ENCODE measurements at places on chromosomes 6 and 20. TPM values are rescaled to one million over a fixed set of nuclear protein-coding genes. Genes with fewer than 3 reads are reported as not detected.
A peak's percentile ranks its signal among the peaks of the same experiment; 100 is the strongest.

The TMEM244 gene
- 0.28 TPM for total RNA-seq

The MRAP2 gene
- under 0.01 TPM for total RNA-seq

The CFAP206 gene
- 0.28 TPM for total RNA-seq

The ADTRP gene
- total RNA-seq, result 0.83 TPM

GRCh38 chr6:106882601-106883518 is 91.7 kb downstream of the CD24 start:
- H3K27me3 ChIP-seq, result no peaks in the 10 kb centered on the region
- DNase-seq, result no peak
- no peak overlapping the region for H3K4me3 ChIP-seq

DNA sequence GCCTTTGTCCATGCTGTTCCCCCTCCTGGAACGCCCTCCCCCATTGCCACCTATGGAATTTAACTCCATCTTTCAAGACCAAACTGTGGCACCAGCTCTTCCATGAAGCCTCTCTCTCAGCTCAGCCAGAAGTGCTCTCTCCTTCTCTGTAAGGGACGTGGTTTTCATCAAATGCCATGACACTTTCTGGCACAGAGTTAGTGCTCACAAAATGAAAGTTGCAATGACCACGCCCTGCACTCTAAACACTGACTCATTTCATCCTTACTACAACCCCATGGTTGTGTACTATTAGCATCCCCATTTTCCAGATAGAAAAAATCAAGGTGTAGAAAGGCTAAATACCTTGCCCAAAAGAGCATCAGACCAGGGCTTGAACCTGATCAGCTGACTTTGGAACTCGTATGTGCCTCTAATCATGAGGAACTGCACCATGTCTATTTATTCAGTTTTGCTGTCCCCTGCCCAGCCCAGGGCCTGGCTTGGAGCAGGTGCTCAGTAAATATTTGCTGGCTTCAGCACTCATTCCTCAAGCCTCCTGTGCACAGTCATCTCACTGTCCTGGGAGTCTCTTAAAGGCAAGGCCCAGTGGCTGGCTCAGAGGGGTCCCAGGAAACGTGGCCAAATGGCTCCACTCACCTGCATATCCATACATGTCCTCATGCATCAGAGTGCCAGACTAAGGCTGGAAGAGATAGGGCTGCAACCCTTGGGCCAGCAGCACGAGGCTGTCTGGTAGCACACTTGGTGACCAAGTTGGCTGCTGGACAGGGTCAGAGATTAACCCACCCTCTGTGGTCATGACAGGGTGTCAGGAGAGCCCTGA is 77.9 kb downstream of the MRPL14 start:
- DNase-seq, result peak; percentile 62
- H3K4me3 ChIP-seq, result no peak overlapping the region
- peak overlapping the region; percentile 29 for H3K27ac ChIP-seq

DNA sequence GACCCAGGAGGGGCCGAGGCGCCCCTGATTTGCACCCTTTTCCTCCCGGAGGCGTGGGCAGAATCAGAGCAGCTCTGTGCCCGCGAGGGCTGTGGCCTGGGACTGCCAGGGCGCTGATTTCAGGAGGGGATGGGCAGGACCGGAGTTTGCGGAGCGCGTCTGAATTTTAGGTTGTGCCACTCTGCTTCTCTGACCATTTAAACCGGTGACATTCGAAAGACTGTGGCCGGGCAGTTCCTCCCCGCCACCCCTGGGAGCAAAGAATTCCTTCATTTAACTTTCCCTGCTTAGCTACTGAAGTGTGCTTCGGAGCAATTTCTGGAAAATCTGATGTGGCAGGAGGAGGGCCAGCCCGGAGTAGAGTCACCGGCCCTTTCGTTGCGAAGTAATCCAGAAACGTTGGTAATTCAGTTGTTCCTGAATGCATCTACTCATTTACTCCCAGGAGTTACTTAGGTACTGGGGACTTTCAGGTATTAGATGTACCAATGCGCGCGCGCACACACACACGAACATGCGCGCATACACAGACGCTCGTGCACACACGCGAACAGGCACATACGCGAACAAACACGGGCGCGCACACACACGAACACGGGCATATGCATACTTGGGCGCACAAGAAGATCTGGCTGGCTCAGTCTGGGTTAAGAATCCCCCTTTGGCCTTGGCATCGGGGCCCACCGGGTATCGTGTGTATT is 568 bp downstream of the CCDC170 start:
- DNase-seq, result peak; percentile 41
- no peaks in the 10 kb centered on the region for H3K36me3 ChIP-seq
- peaks cover 6% of the 10 kb centered on the region for H3K4me1 ChIP-seq
- no peaks in the 10 kb centered on the region for H3K27me3 ChIP-seq
- H3K4me3 ChIP-seq, result peak overlapping the region; percentile 54
- H3K27ac ChIP-seq, result peak overlapping the region; percentile 80

GRCh38 chr20:58870293-58871014 is 17.9 kb downstream of the GNAS start:
- H3K27me3 ChIP-seq, result peaks cover 19% of the 10 kb centered on the region
- no peaks in the 10 kb centered on the region for H3K36me3 ChIP-seq
- H3K4me3 ChIP-seq, result no peak overlapping the region
- peak; percentile 47 for DNase-seq
- no peak overlapping the region for H3K27ac ChIP-seq

DNA sequence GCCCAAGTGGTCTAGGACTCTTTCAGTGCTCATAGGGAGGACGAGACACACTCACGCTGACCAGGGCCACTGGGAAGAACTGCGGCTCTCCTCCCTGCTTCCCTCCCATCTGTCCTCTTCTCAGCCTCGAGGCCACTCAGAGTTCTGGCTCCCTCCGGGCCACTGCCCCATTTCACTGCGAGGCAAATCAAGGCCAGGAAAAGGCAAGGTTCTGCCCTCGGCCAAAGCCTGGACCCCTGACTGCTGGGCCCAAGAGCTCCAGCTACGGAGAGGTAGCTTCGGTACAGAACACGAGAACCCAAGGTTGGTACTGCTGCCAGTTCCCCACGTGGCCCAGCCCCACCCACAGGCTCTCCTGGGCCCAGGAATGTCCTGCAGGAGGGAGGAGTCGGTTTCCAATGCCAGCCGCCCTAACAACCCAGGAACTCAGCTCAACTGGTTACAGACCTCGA is 14.7 kb downstream of the PI16 start:
- no peaks in the 10 kb centered on the region for H3K27me3 ChIP-seq
- no peak overlapping the region for H3K4me3 ChIP-seq
- no peak overlapping the region for H3K27ac ChIP-seq
- H3K4me1 ChIP-seq, result no peaks in the 10 kb centered on the region
- peaks cover 72% of the 10 kb centered on the region for H3K36me3 ChIP-seq

- H3K4me1 ChIP-seq, result peaks cover 25% of the 10 kb centered on the region
- no peak for DNase-seq
- no peak overlapping the region for H3K4me3 ChIP-seq
- H3K27ac ChIP-seq, result peak overlapping the region; percentile 9
- H3K36me3 ChIP-seq, result no peaks in the 10 kb centered on the region
- H3K27me3 ChIP-seq, result no peaks in the 10 kb centered on the region
Observed at GRCh38 chr20:51337126-51337805, 205.3 kb downstream of the NFATC2 start.

- no peaks in the 10 kb centered on the region for H3K4me1 ChIP-seq
- H3K27ac ChIP-seq, result no peak overlapping the region
- H3K36me3 ChIP-seq, result no peaks in the 10 kb centered on the region
- peak; percentile 13 for DNase-seq
- no peaks in the 10 kb centered on the region for H3K27me3 ChIP-seq
Observed at GRCh38 chr6:122180132-122180531, 219.3 kb upstream of the HSF2 start.

DNA sequence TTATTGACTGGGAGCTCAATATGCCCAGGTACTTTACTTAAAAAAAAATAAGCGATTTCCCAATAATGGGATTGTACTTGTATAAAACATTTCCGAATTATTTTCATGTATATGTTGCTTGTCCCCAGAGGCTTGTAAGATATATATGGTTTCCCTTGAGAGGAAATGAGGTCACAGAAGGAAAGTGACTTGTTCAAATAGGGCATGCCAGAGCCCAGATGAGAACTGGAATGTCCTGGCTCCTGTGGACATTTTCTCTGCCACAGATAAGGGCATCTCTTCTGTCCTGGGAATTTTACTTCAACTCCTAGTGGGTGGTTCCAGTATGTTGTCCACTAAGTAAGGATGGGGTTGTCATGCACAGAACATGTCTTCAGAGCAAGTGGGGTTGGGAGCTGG is 63.0 kb downstream of the LYRM2 start:
- H3K4me3 ChIP-seq, result no peak overlapping the region
- H3K36me3 ChIP-seq, result no peaks in the 10 kb centered on the region
- no peak overlapping the region for H3K27ac ChIP-seq
- H3K27me3 ChIP-seq, result peaks cover 3% of the 10 kb centered on the region
- H3K4me1 ChIP-seq, result no peaks in the 10 kb centered on the region

GRCh38 chr6:123332070-123332469 is 304.7 kb downstream of the TRDN start:
- no peak overlapping the region for H3K4me3 ChIP-seq
- H3K4me1 ChIP-seq, result no peaks in the 10 kb centered on the region
- no peaks in the 10 kb centered on the region for H3K36me3 ChIP-seq
- H3K27me3 ChIP-seq, result no peaks in the 10 kb centered on the region

- no peaks in the 10 kb centered on the region for H3K27me3 ChIP-seq
- no peak overlapping the region for H3K4me3 ChIP-seq
- DNase-seq, result no peak
- no peaks in the 10 kb centered on the region for H3K36me3 ChIP-seq
Observed at GRCh38 chr6:47633141-47633540, 65.2 kb upstream of the ADGRF4 start.

- H3K36me3 ChIP-seq, result no peaks in the 10 kb centered on the region
- H3K4me1 ChIP-seq, result peaks cover 6% of the 10 kb centered on the region
- no peak overlapping the region for H3K4me3 ChIP-seq
- H3K27me3 ChIP-seq, result no peaks in the 10 kb centered on the region
Observed at GRCh38 chr6:137808191-137808590, 58.9 kb upstream of the TNFAIP3 start.

GRCh38 chr6:27279513-27280063 is 32.1 kb downstream of the PRSS16 start:
- H3K27ac ChIP-seq, result no peak overlapping the region
- H3K36me3 ChIP-seq, result no peaks in the 10 kb centered on the region
- H3K27me3 ChIP-seq, result peaks cover 25% of the 10 kb centered on the region
- H3K4me3 ChIP-seq, result peak overlapping the region; percentile 27
- no peaks in the 10 kb centered on the region for H3K4me1 ChIP-seq

DNA sequence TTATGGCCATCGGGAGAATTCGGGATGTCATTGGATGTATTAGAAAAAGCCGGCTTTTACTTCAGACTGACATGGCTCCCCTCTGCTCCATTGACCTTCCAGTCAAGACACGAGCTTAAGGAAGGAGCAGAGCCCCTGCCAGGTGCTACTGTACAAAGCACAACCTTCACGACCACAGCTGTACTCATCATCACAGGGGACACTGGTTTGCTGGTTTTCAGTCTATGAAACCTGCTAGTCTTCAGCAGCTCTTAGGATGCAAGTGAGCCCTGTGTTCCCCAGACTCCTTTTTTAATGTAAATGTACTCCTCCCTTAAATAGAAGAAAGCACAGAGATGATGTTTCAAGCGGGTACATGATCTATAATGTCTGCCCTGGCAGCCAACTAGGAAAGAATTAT is 1.9 kb upstream of the TRAPPC3L start:
- no peak overlapping the region for H3K27ac ChIP-seq
- H3K4me1 ChIP-seq, result no peaks in the 10 kb centered on the region
- H3K36me3 ChIP-seq, result no peaks in the 10 kb centered on the region
- no peak overlapping the region for H3K4me3 ChIP-seq
- DNase-seq, result no peak
- no peaks in the 10 kb centered on the region for H3K27me3 ChIP-seq

GRCh38 chr6:125212377-125212776 is 58.8 kb downstream of the TPD52L1 start:
- no peak overlapping the region for H3K4me3 ChIP-seq
- no peak overlapping the region for H3K27ac ChIP-seq

- H3K27ac ChIP-seq, result no peak overlapping the region
- no peak overlapping the region for H3K4me3 ChIP-seq
- no peak for DNase-seq
- H3K36me3 ChIP-seq, result no peaks in the 10 kb centered on the region
- no peaks in the 10 kb centered on the region for H3K4me1 ChIP-seq
Observed at GRCh38 chr6:99943846-99944245, 50.2 kb downstream of the MCHR2 start.

- no peaks in the 10 kb centered on the region for H3K4me1 ChIP-seq
- DNase-seq, result no peak
- no peak overlapping the region for H3K27ac ChIP-seq
- no peak overlapping the region for H3K4me3 ChIP-seq
Observed at GRCh38 chr6:89604653-89605052, 33.9 kb downstream of the LYRM2 start.

DNA sequence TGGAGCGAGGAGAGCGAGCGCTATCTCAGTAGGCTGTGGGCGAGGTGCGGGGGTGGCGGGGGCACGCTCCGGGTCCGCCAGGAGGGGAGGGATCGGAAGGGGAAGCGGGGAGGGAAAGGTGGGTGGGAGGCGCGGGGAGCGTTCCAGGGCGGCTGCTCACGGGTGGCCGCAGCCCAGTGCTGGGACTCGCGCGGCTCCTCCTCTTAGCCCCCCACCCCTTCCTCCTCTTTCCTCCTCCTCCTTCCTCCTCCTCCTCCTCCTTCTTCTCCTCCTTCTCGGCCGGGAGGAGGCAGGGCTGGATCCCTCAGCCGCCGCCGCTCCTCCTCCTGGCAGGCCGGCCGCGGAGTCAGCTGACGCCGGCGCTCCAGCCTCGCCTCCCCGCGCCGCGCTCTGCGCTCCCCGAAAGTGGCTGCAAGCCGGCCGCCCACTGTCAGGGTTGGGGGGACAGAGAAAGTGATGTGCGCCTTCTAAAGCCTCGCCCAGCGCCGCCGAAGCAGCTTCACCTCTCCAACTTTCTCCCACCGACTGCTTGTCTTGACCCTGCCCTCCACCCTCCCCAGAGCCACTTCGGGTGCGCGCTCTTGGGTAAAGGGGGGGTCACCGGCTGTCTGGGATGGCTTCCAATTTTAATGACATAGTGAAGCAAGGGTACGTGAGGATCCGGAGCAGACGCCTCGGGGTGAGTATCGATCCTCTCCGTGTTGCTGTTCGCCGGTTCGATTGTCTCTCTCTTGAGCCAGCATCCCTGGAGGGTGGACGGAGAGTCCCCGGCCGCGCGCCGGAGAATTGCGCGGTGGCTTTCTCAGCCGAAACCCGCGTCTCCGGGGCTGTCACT is at the start of gene DOK5:
Gene DOK5 (plus strand): TSS at position 260 of the 835 bp plus-strand sequence. CDS start 354 bp downstream, at position 614.
- peaks cover 10% of the 10 kb centered on the region for H3K27me3 ChIP-seq
- no peaks in the 10 kb centered on the region for H3K36me3 ChIP-seq
- H3K4me1 ChIP-seq, result no peaks in the 10 kb centered on the region
- DNase-seq, result peak; percentile 12
- peak within 1 kb of the TSS; percentile 67 for H3K4me3 ChIP-seq
